ENCODE measurements at places on chromosomes 7 and 10.

GRCh38 chr7:27048438-27048837 is 47.4 kb downstream of the HOXA1 start:
- DNase-seq = no peak

DNA sequence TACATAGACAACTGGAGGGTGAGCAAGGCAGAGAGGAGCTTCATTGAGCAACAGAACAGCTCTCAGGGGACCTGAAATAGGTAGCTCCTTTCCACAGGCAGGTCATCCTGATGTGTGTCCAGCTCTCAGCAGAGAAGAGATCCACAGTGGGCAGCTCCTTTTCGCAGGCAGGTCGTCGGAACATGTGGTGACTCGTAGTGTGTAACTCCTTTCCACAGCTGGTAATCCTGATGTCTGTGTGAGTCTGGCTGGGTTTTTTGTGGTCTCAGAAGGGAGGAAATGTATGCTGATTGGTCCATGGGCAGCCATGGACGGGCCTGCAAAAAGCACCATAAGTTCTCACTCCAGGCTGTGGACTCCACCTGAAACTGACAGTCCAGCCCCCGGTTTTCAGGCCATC is 24.4 kb upstream of the TES start:
- DNase-seq = no peak

- no peak for DNase-seq
These were observed at the start of gene TMEM176A for GRCh38 chr7:150800581-150801241. Gene TMEM176A, plus strand, starts transcription at chr7:150800769. Its CDS starts 782 bp downstream, at chr7:150801551.

DNA sequence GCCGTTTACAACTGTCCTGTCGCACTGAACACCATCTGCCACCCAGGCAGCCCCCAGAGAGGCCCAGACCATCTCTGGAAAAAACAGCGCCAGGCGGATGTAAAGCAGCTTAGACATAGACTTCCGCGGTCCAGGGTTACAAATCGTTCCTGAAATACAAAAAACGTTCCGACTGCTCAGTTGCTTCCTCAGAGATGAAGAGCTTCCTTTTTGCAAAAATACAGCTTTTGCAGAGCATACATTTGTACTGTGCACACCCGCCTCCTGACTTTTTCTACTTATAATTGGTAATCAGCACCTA is 11.4 kb downstream of the DAGLB start:
- no peak for DNase-seq

GRCh38 chr7:8070451-8071180 is 102.0 kb downstream of the GLCCI1 start:
- DNase-seq = no peak

DNA sequence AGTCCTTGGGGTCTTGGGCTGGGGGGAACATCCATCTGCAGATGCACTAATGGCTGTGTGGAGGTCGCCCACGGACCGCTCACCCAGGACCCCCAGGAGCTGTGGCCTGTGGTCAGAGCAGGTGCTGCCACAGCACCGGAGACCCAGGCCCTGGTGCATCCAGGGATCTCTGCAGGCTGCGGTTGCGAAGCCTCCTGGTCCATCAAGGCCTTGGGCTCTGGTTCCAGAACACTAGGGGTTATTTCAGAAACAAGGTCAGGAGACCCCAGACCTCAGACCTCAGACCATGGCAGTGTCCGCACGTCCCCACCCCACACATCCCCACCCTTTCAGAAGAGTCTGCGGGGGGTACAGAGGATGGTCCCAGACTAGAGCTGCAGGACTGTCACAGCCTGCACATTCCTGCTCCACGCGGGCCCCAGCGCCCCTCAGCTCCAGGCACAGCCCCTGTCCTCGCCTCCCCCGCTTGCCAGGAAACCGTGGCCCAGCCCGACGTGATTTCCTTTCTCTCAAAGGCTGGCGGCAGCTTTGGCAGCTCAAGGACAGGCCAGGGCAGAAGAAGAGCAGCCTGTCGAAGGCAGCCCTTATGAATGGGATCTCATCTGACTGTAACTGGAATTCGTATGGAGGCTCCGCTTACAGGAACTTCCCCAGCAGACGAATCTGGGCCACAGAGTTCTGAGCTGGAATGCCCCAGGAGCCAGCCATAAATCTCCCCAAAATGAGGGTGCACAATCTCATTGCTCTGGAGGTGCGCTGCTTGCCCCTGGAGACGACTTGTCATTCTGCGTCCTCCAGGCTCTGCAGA is 136.2 kb upstream of the RET start:
- DNase-seq = no peak

DNA sequence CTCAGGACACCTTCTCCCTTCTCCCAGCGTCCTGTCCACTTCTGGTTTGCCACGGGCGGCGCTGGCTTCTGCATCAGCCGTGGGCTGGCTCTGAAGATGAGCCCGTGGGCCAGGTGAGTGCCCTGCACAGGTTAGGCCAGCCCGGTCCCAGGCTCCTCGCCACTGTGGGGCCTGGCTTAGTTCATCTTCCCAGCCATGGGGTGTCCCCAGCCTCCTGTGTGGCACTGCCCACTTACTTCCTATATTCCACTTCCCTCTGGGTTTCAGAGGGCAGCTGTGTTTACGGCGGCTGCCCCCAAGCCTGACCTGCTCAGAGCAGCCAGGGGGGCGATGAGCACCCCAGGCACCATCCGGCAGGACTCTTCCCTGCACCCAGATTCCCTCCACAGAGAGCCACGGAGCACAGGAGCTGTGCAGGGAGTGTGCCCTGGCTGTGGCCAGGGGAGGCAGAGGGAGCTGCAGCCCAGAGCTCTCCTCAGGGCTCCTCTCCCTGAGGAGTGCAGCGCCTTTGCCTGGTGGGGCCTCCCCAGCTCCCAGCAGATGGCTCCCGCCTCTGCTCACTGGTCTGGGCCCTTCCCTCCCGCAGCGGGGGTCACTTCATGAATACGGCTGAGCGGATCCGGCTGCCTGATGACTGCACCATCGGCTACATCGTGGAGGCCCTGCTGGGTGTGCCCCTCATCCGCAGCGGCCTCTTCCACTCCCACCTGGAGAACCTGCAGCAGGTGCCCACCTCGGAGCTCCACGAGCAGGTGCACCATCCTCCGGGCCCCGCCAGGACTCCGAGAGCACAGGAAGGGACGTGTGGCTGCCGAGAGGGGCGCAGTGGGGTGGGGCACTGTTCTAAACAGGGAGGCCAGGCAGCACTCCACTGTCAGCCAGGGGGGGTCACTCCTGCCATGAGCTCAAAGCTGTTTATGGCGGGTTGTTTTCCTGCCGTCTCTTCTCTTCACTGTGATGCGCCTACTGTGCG is 6.4 kb downstream of the LFNG start:
- no peak for DNase-seq

All from Calu3 (cell line).